ENCODE measurements at places on chromosomes 13 and 19. TPM values are rescaled to one million over a fixed set of nuclear protein-coding genes. Genes with fewer than 3 reads are reported as not detected.

GRCh38 chr19:30069535-30070197 is 127.6 kb downstream of the URI1 start:
- no peak for DNase-seq

DNA sequence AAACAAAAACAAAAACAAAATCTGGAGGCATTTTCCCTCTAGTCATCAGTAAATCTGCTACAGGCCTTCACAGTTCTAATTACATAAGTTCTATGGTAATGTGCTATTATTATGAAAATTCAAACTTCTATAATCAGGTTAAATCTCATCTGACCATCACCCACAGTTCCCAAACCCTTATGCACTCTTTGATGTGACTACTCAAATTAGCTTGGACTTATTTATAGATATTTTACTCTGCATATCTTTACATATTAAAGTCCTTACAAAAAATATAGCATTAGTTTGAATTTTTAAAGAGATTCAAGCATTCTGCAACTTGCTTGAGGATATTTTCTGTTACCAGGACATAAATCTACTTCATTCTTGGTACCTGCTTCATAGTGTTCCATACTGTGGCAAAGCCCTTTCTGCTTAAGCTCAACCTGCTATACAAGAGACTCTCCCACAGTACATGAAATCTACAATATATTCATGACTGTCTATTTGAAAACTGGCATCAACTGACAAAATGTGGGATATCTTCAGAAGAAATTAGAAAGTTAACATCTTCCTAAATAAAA is 22.9 kb downstream of the SMAD9 start:
- no peak for DNase-seq

DNA sequence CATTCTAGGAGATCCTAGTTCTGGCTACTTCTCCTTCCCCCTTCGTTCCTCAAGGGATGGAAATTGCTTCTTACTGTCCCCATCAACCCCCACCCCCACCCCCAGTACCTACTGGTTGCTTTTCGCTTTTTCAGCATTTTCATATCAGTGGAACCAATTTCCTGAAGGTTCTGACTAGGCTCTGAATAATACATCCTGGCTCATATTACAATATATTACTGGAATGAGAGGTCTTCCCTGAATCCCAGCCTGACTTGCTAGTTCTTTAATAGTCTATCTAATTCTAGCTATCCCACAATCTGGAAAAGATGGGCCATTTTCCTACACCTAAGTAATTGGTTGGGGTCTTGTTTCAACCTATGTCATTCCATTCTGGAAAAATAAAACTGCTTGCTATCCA is 207.4 kb downstream of the COG6 start:
- DNase-seq, result no peak

GRCh38 chr19:3821857-3822364 is 35.7 kb upstream of the MATK start:
- peak; percentile 98 for DNase-seq

DNA sequence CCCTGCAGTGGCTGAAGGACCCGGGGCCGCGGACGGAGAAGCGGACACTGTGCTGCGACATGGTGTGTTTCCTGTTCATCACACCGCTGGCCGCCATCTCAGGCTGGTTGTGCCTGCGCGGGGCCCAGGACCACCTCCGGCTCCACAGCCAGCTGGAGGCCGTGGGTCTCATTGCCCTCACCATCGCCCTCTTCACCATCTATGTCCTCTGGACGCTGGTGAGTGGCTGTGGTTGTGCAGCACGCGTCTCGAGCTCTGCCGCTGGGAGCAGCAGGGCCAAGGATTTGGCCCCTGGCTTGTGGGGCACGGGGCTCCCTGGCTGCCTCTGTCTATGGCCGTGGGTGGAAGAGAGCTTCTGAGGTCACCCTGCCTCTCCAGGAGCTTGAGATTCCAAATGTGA is 14.1 kb upstream of the HNRNPM start:
- no peak for DNase-seq

DNA sequence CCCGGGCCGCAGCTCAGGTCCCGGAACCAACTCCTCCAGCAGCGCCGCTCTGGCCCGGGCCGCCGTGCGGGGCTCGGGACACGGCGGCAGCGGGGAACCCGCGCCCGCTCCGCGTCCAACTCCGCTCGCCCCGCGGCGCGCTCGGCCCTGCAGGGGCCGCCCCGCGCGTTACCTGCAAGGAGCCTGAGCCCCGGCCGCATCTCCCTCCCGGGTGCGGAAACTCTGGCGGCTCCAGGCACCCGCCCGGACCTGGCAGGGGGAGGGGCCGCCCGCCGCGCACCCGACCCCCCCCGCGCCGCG is at the start of gene TMTC4:
Gene TMTC4, minus strand, starts transcription at position 224 of the 300 bp plus-strand sequence. CDS start 4,433 bp downstream, outside the sequence.
- DNase-seq, result no peak

GRCh38 chr13:42048342-42048683 is at the start of gene DGKH:
TSS of gene DGKH (plus strand) at chr13:42048648. CDS start at chr13:42048774, 126 bp downstream.
- DNase-seq, result peak; percentile 47

GRCh38 chr13:106623799-106624460 is 56.0 kb upstream of the ARGLU1 start:
- no peak for DNase-seq

The TUBA3C gene
- total RNA-seq, result not detected

The ZNF724 gene
- 13.4 TPM for total RNA-seq

The PODNL1 gene
- not detected for total RNA-seq

The CCDC8 gene
- total RNA-seq, result not detected

The NKG7 gene
- 92.4 TPM for total RNA-seq

All from activated naive CD4-positive, alpha-beta T cell treated with anti-CD3 and anti-CD28 coated beads, Interleukin-2, amount 50 U/mL, for 72 hours (primary cell).